ENCODE measurements at places on chromosomes 7 and 10.
A peak's percentile ranks its signal among the peaks of the same experiment; 100 is the strongest.

- no peak for DNase-seq
Observed at GRCh38 chr10:72663971-72664370, 28.0 kb upstream of the MCU start.

- peak; percentile 58 for DNase-seq
Observed at GRCh38 chr10:62618576-62619412, 185.7 kb upstream of the ADO start.

- no peak for DNase-seq
Observed at GRCh38 chr10:109696462-109696861, 226.8 kb downstream of the XPNPEP1 start.

- DNase-seq: no peak
Observed at GRCh38 chr10:125038637-125039036, 96.7 kb downstream of the ZRANB1 start.

GRCh38 chr7:158103378-158103777, 484.2 kb downstream of the PTPRN2 start:
- DNase-seq: no peak

GRCh38 chr7:116216956-116217571, 6.7 kb downstream of the TES start:
- DNase-seq: no peak

DNA sequence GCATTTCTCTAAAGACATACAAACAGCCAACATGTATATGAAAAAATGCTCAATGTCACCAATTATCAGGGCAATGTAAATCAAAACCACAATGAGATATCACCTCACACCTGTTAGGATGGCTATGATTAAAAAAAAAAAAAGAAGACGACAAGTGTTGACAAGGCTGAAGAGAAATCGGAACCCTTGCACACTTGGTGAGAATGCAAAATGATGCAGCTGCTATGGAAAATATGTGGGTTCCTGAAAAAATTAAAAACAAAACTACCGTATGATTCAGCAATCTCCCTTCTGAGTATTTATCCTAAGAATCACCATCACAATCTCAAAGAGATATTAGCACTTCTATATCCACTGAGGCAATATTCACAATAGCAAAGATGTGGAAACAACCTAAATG, 11.3 kb downstream of the LMBR1 start:
- DNase-seq: no peak

- no peak for DNase-seq
Observed at GRCh38 chr7:142568435-142569097, 180.7 kb upstream of the PRSS1 start.

DNA sequence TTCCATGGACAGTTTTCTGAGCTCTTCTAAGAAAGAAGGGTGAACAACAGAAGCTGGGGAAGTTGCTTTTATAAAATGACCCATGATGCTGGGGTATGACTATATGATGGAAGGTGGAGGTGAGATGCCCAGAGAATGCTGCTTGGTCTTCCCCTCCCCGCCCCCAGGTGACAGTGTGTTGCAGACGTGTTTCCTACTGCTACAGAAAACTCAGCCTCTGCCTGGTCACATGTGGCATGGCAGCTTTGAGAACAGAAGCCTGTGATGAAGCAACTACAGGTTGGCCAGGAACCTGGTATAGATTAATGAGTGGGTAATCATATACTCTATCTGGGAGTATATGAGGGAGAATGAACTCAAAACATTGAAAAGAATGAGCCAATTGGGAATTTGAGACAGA, 67.1 kb downstream of the MTURN start:
- no peak for DNase-seq

DNA sequence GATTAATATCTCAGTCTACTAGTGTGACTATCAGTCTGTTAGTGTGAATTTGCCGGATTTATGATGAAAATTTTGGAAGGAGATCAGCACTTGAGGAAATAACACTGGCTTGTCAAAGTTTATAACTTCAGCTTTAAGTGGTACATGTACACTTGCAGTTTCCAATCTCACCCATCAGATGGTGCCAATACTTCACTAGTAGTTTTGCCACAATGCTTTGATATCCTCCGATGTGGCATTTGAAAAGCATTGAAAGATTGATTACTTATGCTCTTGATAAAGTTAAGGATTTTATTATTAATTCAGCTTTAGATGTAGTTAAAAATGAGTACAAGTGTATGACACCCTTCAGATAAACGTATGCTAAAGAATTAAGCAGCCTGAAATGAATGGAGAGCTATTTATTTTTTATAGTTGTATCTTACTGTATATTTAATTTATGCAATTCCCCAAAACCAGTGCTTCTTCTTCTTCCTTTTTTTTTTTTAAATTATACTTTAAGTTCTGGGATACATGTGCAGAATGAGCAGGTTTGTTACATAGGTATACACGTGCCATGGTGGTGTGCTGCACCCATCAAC, 98.2 kb downstream of the ANLN start:
- no peak for DNase-seq

GRCh38 chr10:71831646-71832552, 19.2 kb downstream of the PSAP start:
- peak; percentile 11 for DNase-seq

GRCh38 chr7:126659124-126659523, 593.6 kb downstream of the GRM8 start:
- no peak for DNase-seq

DNA sequence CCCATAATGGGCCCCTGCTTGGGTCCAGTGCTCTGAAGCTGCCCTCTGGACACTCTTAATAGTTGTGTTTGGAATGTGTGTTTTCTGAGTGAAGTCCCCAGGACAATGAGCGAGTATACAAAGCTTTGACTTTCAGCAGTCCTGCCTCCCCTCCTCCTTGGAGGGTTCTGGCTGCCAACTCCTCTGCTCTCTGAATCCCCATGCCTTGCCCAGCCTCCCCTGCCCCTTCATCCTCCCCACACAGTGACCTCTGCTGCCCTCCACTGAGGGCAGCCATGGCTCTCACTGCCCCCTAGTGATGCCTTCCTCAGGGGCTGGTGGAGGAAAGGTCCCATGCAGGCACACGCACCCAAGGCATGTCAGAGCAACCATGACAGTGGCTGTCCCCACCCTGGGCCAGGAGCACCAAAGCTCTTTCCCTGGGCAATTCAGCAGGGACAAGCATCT, 40.9 kb downstream of the FRMPD2 start:
- DNase-seq: no peak

- DNase-seq: no peak
Observed at GRCh38 chr7:21169667-21170580, 258.0 kb upstream of the SP4 start.

DNA sequence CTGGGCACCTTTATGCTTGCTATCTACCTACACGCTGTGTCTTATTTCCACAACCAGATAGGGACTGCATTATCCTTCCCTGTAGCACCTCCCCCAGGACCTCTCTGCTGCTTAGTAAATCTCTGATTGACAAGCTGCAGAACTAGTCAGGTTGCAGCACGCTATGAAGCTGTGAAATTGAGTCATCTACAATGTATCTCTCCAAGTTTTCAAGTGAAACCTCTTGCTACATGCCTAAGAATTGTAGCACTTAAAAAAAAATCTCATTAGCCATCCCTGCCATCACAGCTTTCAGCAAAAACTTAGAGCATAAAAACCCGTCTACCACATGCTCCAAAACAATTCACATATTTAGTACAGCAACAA, 69.7 kb upstream of the FGFR2 start:
- no peak for DNase-seq

- DNase-seq: no peak
Observed at GRCh38 chr7:84948634-84949033, 238.2 kb downstream of the SEMA3D start.

DNA sequence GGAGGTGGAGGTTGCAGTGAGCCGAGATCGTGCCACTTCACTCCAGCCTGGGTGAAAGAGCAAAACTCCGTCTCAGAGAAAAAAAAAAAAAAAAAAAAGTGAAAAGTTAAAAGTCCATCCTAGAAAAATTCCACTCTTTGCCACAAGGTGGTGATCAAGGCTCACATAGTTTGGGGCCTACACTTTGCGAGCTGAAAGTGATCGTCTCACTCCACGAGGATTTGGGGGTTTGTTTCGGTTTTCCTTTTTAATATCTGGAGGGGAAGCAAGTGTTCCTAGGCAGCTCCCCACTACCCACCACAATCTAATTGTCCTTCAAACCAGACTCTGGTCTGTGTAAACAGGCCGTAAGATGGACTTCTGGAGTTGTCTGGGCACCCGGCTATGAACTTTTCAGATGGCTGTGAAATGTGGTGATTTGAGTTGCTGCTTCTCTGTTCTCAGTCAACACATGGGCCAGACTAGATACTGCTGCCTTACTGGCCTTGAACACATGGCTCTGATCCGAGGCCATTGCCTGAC, 27.1 kb downstream of the PRLHR start:
- peak; percentile 50 for DNase-seq

- DNase-seq: no peak
Observed at GRCh38 chr7:157470701-157471131, 133.9 kb downstream of the DNAJB6 start.

DNA sequence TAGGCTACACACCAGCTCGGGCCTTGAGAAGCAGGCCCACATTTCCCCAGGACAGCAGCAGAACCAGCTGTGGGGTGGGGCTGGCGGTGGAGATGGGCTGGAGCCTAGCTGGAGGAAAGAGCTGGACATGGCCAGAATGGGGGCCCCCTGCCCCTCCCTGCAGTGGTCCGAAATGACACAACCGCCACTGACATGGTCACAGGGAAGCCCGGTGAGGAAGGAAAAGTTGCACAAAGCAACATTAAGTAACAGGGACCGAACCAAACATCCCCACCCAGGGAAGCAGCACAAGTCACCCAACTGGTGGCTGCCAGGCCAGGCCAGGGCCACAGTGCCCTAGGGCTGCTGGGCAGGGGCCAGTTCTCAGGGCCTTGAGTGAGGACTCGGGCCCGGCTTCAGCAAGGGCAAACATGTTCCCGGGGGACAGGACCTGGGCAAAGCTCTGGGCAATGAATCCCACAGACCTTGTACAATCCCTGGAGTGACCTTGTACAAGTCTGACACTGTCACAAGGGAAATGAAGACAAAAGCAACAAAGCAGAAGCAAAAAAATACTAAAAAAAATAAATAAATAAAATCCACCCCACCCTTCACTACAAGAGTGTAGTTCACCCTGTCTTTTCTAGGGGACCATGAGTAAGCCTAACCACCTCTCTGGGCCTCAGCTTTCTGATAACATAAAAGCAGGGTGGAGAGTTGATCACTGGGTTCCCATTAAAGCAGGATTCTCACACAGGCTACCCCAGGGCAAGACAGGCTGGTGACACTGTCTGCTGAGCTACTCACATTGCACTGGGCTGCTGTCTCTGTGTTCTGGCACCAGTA, 33.0 kb downstream of the PSAP start:
- DNase-seq: no peak

- no peak for DNase-seq
Observed at GRCh38 chr7:92025260-92025659, 84.6 kb downstream of the AKAP9 start.

GRCh38 chr7:104908636-104909035, 105.4 kb upstream of the KMT2E start:
- no peak for DNase-seq

DNA sequence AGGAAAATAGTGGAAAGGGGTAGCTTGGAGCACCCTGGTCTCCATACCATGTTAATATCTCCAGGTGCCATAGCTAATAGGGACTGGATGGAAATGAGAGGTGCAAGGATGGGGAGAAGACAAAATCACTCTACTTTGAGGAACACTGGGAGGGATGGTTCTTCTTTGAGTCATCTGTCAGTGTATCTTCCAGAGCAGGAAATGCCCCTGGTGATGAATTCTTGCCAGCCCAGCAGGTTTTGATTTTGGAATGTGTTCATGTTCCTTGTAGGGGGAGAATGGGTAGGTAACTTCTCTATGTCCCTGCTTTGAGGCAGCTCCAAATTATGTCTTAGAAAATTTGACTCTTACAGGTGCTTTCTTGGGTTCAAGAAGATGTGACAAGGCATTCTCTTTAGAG, 177.0 kb upstream of the GLI3 start:
- DNase-seq: no peak

- no peak for DNase-seq
Observed at GRCh38 chr7:2051707-2052656, 180.8 kb downstream of the MAD1L1 start.

DNA sequence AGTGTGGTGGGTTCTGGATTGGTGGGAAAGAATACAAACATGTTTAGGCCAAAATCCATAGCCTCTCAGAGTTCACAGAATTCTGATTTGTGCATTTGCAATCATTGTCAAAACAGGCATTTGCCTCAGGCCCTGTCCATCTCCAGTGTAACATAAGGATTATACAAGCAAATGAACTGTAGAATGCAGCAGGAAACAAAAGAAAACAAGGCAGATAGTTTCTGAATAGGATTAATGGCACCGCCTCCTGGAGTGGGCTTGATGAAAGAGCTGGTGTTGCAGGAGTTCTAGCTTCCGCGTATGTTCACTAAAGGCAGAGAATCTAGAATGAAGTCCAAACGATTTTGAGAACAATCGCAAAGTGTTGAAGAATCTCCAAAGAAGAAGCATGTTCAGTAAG, 11.3 kb upstream of the MPP7 start:
- no peak for DNase-seq

- peak; percentile 39 for DNase-seq
Observed at GRCh38 chr7:73851410-73852338, 9.3 kb upstream of the TMEM270 start.

DNA sequence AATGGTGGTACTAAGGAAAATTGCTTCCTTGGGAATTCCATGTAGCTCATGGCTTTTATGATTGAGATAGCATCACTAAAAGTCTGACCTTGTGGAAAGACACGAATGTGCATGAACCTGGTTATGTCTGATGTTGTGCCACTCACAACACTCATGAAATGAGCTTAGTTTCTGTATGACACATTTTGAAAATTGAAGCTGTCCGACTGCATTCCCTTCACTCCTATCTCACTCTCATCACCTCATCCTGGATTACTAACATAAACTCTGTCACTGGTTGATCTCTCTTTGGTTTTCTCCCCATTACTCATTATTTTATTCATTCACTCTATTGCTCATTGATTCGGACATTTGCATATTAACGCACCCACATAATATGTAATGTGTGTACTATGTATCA, 190.0 kb upstream of the VWC2 start:
- no peak for DNase-seq

DNA sequence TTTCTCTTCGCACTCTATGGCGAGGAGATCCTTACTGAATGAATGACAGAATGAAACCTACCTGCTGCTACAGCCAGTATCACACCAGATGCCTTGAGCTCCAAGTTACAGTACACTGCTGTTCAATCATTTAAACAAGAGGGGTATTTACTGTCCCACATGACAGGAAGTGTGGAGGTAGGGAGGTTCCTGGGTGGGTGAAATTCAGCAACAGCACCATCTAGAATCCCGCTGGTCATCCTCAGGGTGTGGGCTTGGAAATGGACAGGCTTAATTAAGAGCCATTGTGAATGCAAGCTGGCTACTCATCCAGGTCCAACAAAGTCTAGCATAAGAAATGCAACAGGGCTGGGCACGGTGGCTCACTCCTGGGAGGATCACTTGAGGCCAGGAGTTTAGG, 14.7 kb downstream of the CYTH3 start:
- DNase-seq: no peak

DNA sequence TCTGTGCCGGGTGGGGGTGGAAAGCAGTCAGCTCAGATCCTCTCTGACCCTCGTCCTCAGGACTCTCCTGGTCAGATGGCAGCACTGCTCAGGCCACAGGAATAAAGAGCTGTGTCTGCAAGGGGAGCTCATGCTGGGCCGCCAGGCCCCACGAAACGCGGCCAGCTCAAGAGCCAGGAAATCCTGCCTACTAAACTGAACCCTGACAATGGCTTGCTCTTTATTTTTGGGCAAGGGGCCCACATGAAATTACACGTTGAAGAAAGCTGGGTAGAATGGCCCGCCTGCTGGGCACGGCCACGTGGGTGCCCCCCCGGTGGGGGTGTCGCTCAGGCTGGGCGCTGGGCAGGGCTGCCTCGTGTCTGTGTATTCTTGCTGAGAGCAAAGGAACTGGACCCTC, 103.0 kb downstream of the ITIH5 start:
- DNase-seq: no peak
